ENCODE measurements at places on chromosomes 12 and 14.
A peak's percentile ranks its signal among the peaks of the same experiment; 100 is the strongest.

DNA sequence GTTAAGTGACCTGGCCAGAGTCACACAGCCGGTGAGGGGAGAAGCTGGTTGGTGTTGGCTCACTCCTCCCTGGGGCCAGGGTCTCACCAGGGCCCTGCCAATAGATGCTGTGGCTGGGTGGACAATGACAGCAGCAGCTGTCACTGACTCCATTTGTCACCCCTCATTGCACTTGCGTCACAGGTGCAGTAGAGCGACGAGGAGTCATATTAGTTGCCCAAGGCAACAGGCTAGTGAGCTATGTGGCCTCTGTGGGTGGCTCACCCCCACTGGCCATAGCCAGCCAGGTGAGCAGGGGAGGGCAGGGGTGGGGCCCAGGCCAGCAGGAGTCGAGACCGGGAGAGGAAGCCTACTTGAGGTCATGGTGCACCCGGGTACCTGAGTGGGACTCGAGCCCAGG is 9.7 kb downstream of the SLC25A47 start:
- no peak for DNase-seq

- no peak for DNase-seq
Measured at GRCh38 chr14:54329082-54329695, 67.6 kb upstream of the CDKN3 start.

DNA sequence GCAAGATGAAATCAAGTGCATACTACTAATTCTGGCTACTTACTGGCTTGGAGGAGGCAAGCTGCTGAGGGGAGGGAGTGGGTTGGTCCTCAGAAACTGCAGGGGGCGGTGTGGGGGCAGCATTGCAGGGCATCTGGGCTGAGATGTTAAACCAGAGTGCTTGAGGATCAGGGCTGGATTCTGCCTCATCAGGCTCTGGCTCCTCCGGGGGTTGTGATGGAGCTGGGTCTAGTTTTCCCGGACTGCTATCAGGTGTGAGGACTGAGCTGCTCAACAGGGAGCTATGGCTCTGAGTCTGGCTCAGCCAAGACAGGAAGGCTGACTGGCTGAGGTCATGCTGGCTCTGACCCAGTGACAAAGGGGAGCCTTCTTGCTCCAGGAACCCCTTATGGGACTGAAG is 28.6 kb downstream of the BAZ2A start:
- no peak for DNase-seq

DNA sequence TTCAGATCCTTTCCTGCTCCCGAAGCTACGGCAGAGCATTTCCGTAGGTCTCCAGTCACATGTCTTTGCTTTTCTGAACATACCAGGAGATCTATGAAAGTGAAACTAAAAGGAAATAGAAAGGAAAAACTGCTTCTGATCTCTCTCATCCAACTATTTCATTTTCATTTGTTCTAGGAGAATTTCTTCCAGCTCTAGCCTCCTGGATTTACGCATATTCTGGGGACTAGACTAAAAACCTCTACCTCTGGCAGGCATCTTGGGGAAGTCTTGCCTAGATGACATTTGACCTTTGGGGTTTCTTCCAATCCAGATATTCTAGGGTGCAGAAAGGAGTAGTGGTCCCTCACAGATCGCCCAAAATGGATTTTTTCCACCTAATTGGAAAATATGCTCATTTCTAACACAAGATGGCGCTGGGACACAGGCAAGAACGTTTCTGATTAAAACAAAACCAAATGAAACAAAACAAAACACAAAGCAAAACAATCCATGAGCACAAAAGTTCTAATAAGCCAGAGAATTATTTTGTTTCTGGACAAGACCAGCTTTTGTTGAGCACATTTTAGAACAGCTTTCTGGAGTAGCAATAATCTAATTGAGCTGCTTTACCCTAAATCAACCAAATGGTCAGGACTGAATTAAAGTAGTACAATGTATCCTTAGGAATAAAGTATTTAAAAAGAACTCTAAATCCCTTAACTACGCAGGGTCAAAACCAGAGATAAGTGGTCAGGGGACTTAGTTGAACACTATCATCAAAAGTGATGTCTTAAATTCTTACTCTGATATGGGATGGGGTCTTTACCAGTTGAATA is 12.3 kb upstream of the PARP11 start:
- DNase-seq = peak; percentile 19

- DNase-seq = no peak
Measured at GRCh38 chr14:99272899-99273765, 1.1 kb upstream of the BCL11B start.

All from bone marrow (tissue), 2 donors.